ENCODE measurements at places on chromosomes 5 and 9.
A peak's percentile ranks its signal among the peaks of the same experiment; 100 is the strongest.

- peak; percentile 27 for DNase-seq
These were observed 117.5 kb upstream of the OR13F1 start for GRCh38 chr9:104386425-104387069.

GRCh38 chr9:97445119-97445701 is 33.3 kb downstream of the TDRD7 start:
- no peak for DNase-seq

- DNase-seq: no peak
These were observed 123.3 kb upstream of the BOD1 start for GRCh38 chr5:173739741-173740140.

GRCh38 chr5:131589510-131590348 is 45.3 kb downstream of the RAPGEF6 start:
- peak; percentile 59 for DNase-seq

- no peak for DNase-seq
These were observed 219.8 kb downstream of the SLIT3 start for GRCh38 chr5:169081000-169081724.

DNA sequence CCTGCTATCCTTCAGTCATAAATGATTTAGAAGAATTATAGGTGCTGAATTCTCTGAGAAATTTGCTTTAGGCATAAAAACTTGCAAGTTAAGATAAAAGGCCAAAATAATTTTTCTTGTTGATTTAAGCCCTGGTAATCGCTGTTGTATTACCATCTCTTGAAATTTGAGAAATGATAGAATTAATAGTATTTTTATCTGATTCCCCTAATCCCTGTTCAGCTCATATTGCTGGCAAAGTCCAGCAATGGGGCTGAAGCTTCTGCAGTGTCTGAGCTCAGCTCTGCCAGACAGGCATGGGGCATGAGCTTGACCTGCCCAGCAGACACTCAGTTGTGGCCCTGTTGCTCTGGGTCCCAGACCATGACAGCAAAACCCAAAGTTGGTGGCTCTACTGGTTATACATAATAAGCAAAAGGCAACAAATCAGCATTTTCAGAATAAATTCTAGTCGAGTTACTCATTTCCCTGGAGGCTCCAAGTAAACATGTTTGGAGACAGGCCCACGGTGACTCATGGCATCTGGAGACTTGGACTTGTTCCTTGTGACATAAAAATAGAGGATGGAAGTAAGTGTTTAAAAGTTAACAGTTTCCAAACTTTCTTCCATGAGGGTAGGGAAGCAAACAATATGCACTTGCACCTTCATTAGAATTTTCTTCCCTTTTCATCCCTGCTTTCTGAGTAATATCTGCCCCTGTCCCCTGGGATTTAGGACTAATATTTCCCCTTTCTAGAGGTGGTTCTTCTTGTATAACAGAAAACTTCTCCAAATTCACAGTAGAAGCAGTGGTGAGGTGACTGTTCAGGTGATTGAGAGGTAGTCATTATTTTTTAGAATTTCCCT is 60.2 kb upstream of the SLC2A8 start:
- peak; percentile 94 for DNase-seq

GRCh38 chr9:376115-376514 is 161.4 kb downstream of the DOCK8 start:
- DNase-seq: no peak

- DNase-seq: no peak
These were observed 5.7 kb downstream of the SRP19 start for GRCh38 chr5:112866739-112867138.

- no peak for DNase-seq
These were observed 62.0 kb upstream of the RNF130 start for GRCh38 chr5:180133551-180133950.

- no peak for DNase-seq
These were observed 397.6 kb upstream of the IRX1 start for GRCh38 chr5:3198074-3198449.

- peak; percentile 82 for DNase-seq
These were observed 45.1 kb downstream of the BNC2 start for GRCh38 chr9:16825331-16825725.

- DNase-seq: no peak
These were observed 10.9 kb upstream of the ZNF366 start for GRCh38 chr5:72518001-72518683.

- no peak for DNase-seq
These were observed 14.1 kb downstream of the PDLIM4 start for GRCh38 chr5:132271251-132272246.

DNA sequence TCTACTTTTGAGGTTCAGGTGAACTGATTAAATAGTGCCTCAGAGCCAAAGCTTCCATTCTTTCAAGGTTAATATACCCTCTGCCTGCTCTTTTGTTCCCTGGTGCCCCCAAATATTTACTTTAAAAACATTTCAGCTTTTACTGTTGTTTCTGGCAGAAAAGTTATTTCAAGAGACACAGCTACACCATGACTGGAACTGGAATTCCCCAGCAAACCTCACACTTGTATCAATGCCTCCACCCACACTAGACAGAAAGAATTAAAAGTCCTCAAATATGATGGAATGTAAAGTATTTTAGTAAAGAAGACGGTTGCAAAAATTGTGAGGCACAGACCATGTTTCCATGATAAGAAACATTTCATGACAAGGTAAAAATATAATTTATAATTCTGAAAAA is 720.2 kb upstream of the TYRP1 start:
- peak; percentile 41 for DNase-seq

DNA sequence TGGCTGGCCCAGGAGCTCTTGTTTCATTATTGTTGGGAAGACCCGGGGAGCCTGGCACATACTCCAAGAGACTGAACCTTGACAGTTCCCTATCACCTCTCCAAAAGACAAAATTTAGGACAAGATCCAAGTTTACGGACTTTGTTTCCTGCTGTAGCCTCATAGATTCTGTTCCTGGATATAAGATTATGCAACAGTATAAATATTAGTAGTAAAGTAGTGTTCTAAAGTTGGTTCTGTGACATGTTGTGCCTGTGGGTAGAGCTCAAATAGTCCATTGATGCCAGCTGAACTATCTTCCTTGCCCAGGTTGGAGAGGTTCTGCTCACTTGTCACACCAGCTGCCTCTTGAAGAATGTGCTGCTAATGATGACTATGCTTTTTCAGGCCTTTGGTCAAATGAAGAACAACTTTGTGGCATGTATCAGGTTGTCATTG is 430.2 kb downstream of the DMAC1 start:
- no peak for DNase-seq

DNA sequence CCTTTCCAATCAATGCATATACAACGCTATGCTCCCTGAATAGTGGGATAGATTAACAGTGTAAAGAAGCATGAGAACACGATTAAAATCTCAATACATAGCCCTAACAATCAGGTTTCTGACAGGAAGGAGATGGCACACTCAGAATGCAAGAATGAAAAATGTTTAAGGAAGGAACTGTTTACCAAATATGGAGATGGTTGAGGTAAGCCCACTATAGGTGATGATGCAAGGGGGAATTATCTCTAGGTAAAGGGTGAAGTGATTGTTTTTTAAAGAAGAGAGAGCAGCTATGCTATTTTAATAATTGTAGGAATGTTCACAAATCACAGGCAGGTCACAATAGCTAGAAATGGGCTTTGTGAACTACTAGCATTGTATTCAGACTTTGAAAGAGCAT is 302.4 kb downstream of the CHSY3 start:
- no peak for DNase-seq

DNA sequence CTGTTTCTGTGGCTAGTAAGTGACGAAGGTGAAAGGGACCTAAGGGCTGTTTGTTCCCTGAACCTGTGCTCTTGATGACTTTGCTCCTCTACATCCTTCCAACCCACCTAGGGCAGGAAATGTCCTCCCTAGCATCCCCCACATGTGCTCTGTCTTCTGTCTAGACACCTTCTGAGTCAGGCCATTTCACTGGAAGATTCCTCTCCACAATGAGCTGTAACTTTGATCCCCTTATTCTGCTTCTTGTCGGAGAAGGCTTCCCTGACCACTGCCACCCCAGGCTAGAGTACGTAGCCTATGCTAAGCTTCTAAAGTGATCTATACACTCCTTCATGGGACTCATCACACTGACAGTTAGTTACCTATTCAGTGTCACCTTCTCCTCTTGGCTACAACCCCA is 21.7 kb downstream of the SPAAR start:
- DNase-seq: peak; percentile 57

DNA sequence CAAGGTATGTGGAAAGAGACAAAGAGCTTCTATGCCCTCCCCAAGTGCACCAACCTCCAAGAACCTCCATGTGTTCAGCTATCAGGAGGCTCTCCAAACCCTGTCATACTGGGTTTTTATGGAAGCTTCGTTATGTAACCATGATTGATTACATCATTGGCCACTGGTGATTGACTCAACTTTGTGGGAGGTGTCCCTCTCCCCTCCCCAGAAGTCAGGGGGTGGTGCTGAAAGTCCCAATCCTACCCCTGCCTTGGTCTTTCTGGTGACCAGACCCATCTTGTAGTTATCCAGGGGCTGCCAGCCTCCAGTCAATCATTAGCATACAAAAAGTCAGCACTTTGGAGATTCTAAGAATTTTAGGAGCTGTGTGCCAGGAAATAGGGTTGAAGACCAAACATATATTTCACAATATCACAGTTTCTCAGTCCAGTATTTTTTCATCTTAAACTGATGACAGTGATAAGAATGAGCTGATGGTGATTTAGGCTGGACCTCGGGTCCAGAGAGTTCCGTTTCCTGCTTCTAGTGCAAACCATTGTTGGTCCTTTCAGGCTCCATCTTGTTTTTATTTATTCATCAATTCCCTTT is 27.3 kb upstream of the FANCC start:
- DNase-seq: no peak

DNA sequence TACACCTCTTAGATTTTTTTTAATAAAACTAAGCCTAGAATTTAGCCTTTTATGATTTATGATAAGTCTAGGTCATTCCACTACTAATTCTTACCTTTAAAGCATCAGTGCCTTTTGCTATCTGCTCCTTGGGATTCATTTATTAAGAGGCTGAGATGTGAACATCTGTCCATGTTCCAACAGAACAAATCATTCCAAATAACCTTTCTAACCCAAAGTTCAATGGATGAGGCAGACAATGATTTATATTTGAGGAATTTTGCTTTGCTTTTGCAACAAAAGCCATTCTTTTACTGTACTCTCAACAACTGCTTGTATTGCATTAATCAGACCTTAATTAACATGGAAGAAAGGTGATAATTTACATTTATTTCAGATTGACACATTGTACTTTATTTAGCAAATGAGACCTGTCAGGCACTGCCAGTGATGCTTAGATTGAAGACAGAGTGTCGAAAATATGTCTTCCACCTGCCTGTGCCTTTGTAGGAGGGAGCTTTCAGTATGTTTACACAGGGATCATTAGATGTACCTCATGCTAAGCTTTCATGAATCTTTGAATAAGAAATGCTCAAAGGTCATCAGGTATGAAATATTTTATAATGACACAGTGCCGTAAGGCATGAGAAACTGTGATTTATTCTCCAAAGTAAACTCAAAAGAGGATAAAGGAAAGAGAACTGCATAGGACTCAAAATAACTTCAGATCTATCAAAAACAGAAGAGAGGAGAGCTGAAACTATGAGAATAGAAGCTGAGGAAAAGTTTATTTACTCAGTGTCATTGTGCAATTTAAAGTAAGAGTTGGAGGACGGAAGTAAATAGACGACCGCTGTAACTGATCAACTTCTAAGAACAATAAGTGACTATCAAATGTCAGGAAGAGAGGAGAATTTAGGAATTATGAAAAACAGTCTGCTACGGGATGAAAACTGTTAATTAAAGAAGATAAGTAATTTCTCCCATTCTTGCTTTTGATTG is 36.7 kb upstream of the IZUMO3 start:
- no peak for DNase-seq

GRCh38 chr9:106420511-106420944 is 442.4 kb upstream of the ZNF462 start:
- DNase-seq: peak; percentile 96

- DNase-seq: no peak
These were observed 668.3 kb upstream of the CDH18 start for GRCh38 chr5:20656262-20656661.

GRCh38 chr5:23823521-23823920 is 316.1 kb downstream of the PRDM9 start:
- no peak for DNase-seq

GRCh38 chr5:180809403-180810209 is 7.0 kb upstream of the MGAT1 start:
- DNase-seq: peak; percentile 91

GRCh38 chr9:127307802-127308201 is 43.2 kb downstream of the GARNL3 start:
- no peak for DNase-seq

DNA sequence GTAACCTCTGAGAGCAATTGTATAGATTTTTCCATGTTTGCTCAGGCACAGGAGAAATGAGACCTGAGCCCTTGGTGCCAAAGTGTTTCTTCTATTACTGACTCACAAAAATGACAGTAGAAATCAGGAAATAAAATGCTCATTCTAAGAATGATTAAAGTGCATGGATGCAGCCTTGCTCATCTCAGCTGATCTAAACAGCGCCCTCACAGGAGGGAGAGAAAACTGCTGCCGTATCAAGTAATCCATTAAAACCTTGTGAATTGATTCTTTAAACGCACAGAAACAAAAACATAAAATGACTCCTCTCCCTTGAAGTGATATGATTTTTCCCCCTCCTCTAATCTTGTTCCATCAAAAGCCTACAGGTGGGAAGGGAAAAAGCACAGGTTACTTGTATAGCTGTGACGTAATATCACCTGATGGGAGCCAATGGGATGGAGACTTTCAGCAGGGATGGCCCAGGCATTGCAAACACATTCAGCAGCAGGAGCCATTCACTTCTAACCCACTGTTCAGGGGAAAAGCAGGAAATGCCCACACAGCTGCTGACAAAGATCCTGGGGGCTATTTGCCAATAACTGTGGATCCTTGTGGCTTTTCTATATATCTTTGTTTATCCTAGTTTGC is 76.7 kb downstream of the PLCXD3 start:
- no peak for DNase-seq

DNA sequence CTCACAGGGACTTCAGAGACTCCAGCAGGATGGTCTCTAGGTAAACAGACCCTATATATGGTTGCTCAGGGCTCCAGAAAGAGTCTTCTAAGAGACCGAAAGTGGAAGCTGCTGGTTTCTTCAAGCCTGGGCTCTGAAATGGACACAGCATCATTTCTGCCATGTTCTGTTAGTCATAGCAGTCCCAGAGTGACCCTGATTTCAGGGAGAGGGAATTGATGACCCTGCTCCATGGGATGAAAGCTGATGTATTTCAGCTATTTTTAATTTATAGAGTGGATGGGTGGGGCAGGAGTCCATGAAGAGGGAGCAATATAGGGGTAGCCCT is 135.3 kb downstream of the FBXL7 start:
- no peak for DNase-seq
